Activated CD4-positive, alpha-beta T cell treated with anti-CD3 and anti-CD28 coated beads for 48 hours (primary cell): ENCODE measurements at places on chromosomes 5 and 9.

DNA sequence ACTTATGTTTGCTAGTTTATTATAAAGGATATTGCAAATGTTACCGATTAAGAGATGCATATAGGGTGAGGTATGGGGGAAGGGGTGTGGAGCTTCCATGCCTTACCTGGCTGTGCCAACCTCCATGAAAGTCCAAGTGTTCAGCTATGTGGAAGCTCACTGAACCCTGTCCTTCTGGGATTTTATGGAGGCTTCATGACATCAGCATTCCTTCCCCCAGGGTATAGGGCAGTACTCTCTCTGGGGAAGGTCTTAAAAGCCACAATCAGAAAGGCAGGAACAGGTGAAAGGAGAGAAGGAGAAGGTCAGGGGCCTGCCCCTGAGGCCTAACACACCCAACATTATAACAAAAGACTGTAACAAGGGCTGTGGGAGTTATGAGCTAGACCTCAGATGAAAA is 592.6 kb downstream of the PDE4D start:
- no peak for DNase-seq

- DNase-seq, result no peak
Observed at GRCh38 chr5:169970911-169971765, 9.2 kb downstream of the INSYN2B start.

- no peak for DNase-seq
Observed at GRCh38 chr9:123250504-123250903, 17.9 kb downstream of the STRBP start.

DNA sequence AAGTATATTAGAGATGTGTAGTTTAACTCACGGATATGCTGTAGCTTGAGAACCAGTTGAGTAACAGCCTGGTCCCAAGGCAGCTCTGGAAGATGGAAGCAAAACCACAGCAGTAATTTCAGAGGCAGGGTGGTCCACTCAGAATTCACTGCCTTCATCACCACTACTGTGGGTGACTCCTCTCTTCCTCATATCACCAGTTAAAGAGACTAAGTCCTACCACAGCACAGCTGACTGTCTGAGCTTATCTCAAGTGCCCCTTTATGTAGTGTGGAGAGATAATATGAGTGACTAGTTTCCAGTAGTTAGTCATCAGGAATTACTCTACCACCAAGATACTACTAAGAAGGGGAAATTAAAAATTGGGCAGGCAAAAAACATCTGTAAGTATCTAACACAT is 1571.2 kb upstream of the C9orf72 start:
- DNase-seq, result no peak

DNA sequence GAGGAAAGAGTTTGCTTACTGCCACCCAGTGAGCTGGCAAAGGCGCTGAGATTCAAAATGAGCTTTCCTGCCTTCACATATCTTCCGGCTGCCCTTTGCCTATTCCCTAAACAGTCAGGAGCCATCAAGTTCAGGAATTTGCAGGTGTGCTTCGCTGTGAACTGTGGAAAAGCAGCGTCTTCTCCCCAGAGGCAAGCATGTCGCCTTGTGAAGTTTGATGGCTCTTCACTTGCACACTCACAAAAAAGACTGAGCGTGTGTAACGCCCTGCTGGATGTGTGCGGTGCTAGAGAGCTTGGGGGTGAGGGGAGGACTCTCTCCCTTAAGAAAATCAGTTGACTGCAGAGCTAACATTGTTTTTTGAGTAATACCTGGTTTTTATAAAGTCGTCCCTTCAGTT is 288.7 kb downstream of the DOCK8 start:
- no peak for DNase-seq

GRCh38 chr5:153005711-153006110 is 484.8 kb upstream of the GRIA1 start:
- no peak for DNase-seq

DNA sequence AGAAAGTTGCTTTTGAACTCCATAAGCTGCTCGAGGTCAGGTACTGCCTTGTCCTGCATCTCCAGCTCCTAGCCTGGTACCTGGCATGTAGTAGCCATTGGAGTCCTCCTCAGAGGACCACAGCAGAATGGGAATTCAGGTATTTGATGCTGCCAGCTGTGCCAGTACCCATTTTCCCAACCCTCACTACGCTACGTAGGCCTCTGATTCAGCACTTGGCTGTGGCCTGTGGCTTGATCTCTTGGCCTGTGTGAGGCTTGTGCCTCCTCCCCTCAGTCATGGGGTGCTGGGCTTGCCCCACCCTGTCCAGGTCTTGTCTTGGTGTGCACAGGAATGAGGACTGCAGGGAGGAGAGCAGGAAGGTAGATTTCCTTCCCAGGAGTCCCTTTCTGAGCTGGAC is 11.8 kb downstream of the OTULIN start:
- peak; percentile 40 for DNase-seq

DNA sequence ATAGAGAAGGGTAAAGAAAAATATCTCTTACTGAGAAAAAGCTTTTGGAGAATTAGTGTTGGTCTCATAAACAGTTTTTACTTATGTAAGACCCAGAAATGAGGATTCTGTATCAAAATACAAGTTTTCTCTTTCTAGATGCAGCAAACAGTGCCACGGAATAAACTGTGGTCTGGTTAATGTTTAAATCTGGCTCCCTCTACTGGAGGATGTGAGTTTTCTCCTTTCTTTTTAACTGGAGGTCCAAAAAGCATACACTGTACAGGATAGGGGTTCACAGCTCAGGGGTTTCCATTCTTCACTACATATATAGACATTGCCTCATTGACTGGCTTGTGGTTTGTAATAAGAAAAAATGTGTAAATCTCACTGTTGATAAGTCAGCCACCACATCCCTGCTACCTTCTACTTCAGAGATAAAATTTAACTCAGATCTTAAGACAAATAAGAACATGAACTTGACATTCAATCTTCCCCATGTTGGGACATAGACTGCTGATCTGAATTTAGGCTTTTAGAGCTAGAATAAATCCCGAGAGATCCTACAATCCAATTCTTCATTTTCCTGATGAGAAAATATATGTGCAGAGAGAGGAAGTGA is 98.9 kb downstream of the CFAP95 start:
- DNase-seq, result no peak

- DNase-seq, result no peak
Observed at GRCh38 chr9:135108831-135109510, 21.5 kb downstream of the OLFM1 start.

DNA sequence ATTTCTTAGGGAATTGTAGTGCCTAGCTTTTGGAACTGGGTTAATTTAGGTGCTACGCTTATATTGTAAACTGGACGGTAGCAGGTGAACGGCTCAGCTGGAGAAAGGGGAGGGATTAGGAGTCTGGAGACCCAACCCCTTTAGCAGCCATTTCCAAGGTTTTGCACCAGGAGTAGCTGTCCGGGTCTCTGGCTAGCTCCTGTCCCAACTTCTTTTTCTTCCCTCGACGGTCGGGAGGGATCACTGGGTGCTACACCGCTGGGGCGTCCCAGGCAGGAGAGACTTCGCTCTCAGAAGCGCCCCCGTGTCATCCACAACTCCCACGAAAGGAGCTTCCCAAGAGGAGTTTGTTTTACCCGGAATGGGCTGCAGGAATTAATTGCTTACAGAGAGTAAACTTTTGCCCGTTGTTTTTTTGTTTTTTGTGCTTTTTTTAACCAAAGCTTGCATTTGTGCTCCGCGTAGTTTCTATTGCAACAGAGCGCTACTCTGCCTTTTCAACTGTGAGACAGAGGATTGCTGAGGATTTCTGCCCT is 1640.9 kb upstream of the C9orf72 start:
- no peak for DNase-seq

DNA sequence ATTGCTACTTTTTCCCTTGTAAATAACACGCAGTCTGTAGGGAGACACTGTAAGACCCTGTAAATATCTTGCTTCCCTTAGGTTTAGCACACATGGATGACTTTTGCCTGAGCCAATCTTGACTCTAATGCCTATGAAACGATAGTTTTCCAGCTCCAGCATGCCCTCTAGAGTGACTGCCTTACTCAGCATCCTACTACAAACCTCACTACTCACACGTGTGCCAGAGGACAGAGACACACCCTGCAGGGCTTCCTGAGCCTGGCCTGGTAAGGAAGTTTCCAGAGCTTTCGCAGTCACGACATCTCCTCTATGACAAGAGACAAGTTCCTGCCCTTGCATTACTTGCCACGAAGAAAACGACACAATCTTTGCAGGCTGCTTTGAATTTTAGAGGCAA is 138.1 kb downstream of the ATPSCKMT start:
- peak; percentile 9 for DNase-seq

DNA sequence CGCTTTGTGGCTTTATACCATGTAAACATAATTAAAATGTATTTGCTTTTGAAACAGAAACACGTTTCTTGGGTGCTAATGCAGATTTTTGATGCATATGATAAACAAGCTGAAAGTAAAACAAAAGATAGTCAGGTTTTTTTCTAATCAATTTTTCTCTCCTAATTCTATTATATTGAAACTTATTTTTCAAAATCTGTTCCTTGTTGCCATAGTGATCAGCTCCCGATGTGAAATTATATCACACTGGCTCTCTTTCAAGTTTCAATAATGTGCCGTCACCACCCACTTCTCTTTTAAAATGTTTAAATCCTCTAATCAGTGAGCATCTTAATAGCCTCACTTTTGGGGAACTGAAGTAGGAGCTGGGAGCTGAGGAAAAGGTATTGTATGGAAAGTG is 36.4 kb upstream of the DAPK1 start:
- DNase-seq, result no peak

DNA sequence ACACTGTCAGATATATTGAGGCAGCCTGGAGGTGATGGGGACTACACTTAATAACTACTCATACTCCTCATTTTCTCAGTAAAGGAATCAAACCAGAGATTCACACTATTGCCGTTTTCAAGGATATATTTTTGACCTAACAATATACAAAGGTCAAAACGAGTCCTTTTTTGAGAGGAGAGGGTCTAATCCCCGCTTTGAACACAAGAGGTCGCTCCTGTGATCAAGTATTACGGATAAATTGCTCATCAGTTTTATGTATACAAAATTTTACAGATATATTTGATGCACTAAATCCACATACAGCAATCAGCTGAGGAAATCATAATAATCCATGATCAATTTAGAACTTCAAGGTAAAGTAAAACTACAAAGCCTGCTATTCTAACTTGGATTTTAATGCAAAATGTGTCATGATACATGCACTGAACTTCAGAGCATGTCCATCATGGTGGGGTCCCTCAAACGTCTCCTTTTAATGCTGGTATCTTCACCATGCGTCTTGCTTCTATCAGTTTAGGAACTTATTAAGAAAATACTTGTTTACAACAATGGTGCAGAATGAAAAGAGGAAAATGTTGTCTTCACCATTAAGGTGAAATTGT is 2.5 kb upstream of the ISL1 start:
- DNase-seq, result no peak

DNA sequence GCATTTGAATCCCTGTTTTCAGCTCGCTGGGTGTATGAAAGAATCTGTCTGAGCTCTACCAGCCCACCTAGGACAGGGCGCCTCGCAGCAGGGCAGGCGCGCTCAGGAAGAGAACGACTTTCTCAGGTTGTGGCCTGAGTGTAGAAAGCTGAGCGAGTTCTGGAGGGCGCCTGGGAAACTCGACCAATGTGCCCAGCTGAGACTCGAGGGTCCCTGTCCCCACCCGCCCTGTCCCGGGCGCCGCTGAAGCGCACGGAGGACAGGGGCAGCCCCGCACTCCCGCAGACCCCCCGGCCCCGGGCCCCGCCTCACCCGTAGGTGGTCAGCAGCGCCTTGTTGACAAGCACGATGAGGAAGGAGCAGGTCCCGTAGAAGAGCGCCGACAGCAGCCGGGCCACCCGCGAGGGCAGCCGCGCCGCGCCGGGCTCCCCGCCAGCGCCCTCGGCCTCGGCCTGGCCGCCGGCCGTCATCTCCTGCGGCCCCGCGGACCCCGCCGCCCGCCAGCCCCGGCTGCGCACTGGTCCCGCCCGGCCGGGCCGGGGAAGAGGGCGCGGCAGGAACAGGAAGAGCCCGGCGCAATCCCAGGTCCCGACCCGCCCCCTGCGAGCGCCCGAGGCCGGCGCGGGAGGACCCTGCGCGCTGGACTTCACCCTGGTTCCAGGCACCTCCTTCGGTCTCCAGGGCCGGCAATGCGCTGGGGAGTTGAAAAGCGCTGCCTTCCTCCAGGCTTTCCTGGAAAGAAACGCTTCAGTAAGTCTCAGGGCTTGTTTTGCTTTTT is at the start of gene SLC35D2:
Gene SLC35D2 (minus strand): TSS at position 547 of the 778 bp plus-strand sequence. CDS start 77 bp downstream, at position 470.
- DNase-seq, result no peak

- DNase-seq, result no peak
Observed at GRCh38 chr5:144088206-144089064, 82.0 kb downstream of the YIPF5 start.

- DNase-seq, result peak; percentile 60
Observed at GRCh38 chr9:20558566-20559016, 63.7 kb downstream of the MLLT3 start.

DNA sequence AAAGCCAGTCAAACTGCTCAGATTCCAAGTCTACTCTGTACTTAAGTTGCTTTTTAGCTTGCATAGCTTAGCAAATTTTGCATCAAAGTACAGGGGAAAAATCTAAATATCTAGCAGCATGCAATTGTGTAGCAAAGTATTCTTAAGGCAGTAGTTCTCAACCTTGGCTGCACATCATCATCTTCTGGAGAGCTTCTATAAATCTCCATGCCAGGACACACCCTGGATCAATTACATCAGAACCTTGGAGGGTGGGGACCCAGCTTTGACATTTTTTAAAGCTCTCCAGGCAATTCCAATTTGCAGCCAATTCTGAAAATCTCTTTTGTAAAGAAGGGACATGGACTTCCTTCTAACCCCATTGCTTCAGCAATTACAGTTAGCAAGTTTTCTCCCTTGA is 187.5 kb downstream of the SNCAIP start:
- DNase-seq, result no peak

- no peak for DNase-seq
Observed at GRCh38 chr9:116639251-116639741, 47.8 kb upstream of the TRIM32 start.

GRCh38 chr5:82446809-82447208 is 168.7 kb upstream of the RPS23 start:
- DNase-seq, result no peak

- DNase-seq, result peak; percentile 27
Observed at GRCh38 chr5:141135030-141135717, at the start of gene PCDHB5. Gene PCDHB5 (plus strand): TSS chr5:141135206. CDS start chr5:141135435, 229 bp downstream.
